ENCODE measurements at places on chromosomes 5 and 9.

GRCh38 chr9:122016309-122016708, 76.8 kb downstream of the TTLL11 start:
- no peak overlapping the region for H3K27ac ChIP-seq
- H3K4me3 ChIP-seq = no peak overlapping the region
- H3K27me3 ChIP-seq = peaks cover 5% of the 10 kb centered on the region
- DNase-seq = no peak

DNA sequence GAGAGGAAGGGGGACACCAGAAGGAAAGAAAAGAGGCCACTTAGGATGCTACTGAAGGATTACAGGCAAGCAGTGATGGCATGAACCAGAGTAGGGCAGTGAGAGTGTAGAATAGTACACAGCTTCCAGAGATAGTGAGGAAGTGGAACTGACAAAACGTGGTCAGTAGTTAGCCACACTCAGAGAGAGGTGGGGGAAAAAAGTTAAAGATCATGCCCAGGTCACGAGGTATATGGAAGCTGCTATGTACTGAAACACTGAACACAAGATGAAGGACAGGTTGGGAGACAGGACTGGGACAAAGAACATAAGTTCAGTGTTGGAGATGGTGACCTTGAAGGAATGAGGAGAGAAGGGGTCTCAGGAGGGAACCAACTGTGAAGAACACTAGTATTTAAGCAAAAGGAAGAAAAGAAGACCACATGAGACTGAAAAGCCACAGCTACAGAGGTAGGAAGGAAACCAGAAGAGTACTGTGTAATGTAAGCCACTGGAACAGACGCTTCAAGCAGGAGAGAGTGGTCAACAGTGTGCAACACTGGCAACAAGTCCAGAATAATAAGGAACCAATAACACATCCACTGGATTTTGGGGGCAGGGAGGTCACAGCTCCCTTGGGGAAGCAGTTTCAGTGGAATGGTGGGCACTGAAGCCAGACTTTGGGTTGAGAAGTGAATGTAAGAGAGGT, 45.5 kb downstream of the ELL2 start:
- no peaks in the 10 kb centered on the region for H3K4me1 ChIP-seq
- no peaks in the 10 kb centered on the region for H3K36me3 ChIP-seq
- no peak for DNase-seq
- H3K4me3 ChIP-seq = no peak overlapping the region
- no peak overlapping the region for H3K27ac ChIP-seq
- H3K27me3 ChIP-seq = no peaks in the 10 kb centered on the region

- H3K27me3 ChIP-seq = no peaks in the 10 kb centered on the region
- DNase-seq = no peak
- H3K27ac ChIP-seq = no peak overlapping the region
- H3K36me3 ChIP-seq = no peaks in the 10 kb centered on the region
- H3K4me1 ChIP-seq = no peaks in the 10 kb centered on the region
Observed at GRCh38 chr9:94289691-94290090, 30.6 kb downstream of the ZNF169 start.

- no peaks in the 10 kb centered on the region for H3K27me3 ChIP-seq
- no peaks in the 10 kb centered on the region for H3K36me3 ChIP-seq
- H3K4me3 ChIP-seq = no peak overlapping the region
- no peak overlapping the region for H3K27ac ChIP-seq
- H3K4me1 ChIP-seq = peaks cover 9% of the 10 kb centered on the region
- no peak for DNase-seq
Observed at GRCh38 chr9:36292641-36293040, 34.4 kb upstream of the GNE start.

DNA sequence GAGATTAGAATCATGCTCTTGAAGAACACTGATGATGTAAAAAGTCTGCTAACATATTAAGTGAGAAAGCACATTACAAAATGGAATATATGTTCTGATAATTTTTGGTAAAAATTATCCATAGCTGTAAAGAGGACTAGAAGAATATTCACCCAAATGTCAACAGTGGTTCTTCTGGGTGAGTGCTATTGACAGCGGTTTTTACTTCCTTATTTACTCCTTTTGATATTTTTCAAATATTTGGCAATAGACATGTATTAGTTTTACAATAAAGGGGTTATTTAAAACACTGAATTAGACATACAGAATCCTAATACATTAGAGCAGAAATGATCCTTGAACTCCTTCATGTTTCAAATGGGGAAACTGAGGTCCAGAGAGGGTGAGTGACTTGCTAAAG, 26.9 kb upstream of the MEGF9 start:
- no peaks in the 10 kb centered on the region for H3K4me1 ChIP-seq
- no peaks in the 10 kb centered on the region for H3K27me3 ChIP-seq
- H3K4me3 ChIP-seq = no peak overlapping the region
- DNase-seq = no peak

DNA sequence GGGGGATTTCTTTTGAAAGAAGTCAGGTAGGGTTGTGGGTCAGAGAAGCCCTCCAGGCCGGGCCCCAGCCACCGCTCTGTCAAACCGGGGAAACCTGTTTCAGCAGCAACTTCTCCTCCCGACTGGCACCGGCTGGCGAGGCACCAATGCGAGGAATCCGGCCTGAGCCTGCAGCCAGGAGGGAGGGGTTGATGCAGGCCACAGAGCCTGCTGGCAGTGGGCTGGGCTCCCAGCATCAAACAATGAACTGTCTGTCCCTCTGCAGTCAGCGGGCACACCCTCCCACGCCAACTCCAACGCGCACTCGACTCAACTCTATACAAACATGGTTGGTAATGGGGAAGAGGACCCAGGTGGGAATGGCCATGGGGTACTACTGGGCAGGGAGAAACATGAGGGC, 12.1 kb downstream of the PCDH1 start:
- DNase-seq = peak; percentile 78
- peak overlapping the region; percentile 34 for H3K4me3 ChIP-seq
- peaks cover 2% of the 10 kb centered on the region for H3K36me3 ChIP-seq
- peak overlapping the region; percentile 33 for H3K27ac ChIP-seq
- H3K27me3 ChIP-seq = no peaks in the 10 kb centered on the region

GRCh38 chr5:41778410-41778809, 91.8 kb downstream of the OXCT1 start:
- H3K27me3 ChIP-seq = no peaks in the 10 kb centered on the region
- H3K36me3 ChIP-seq = no peaks in the 10 kb centered on the region
- no peak overlapping the region for H3K4me3 ChIP-seq

GRCh38 chr5:68822796-68823195, 271.0 kb upstream of the SLC30A5 start:
- H3K27me3 ChIP-seq = no peaks in the 10 kb centered on the region
- no peak overlapping the region for H3K4me3 ChIP-seq
- H3K36me3 ChIP-seq = no peaks in the 10 kb centered on the region
- H3K4me1 ChIP-seq = no peaks in the 10 kb centered on the region
- no peak overlapping the region for H3K27ac ChIP-seq
- no peak for DNase-seq

DNA sequence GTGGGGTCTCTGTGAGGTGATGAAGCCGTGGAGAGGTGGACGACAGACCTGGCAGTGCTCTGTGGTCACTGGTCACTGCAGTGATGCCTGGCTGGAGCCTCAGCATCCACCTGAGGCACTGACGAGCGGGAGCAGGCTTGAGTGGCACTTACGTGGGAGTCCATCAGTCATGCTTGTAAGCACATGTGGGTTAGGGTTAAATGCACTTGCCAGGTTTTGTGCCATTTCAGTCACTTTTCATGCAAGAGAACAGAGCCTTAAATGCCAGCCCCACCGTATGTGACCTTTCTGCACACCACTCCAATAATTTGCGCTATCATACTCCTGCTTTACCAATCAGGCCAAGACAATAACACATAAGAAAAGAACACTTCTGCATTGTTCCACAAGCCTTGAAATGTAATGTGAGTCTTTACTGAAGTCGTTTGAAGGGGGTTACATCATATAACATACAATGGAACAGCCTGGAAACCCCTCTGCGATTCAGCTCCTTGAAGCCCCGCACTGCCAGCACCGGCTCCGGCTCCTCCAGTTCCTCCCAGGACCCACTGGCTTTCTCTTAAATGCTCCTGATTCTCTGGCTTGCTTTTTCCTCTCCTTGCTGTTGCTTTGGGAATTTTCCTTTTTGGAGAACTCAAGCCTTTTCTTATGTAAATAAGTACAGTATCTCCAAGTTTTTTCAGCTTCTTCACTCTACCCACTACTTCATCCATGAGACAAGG, 59.4 kb upstream of the CTXN3 start:
- no peak for DNase-seq
- H3K4me1 ChIP-seq = no peaks in the 10 kb centered on the region
- H3K27me3 ChIP-seq = no peaks in the 10 kb centered on the region
- no peak overlapping the region for H3K4me3 ChIP-seq

DNA sequence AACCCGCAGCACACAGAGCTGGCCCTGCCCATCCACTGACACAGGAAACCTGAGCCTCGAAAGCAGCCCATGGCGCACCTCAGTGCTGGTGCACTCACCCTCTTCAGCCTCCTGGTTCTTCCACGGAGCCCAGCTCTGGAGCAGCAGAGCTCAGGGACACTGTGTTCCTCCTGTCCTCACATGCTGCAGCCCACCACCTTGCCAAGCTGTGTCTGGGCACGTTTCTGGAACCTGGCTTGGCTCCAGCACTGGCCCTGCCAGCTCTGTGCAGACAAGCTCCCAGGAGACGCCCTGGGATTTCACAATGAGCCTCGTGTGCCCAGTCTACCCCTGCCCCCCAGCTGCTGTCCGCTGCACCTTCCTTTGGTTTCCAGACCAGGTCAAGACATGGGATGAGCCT, 119.5 kb downstream of the SYK start:
- no peaks in the 10 kb centered on the region for H3K36me3 ChIP-seq
- H3K27me3 ChIP-seq = no peaks in the 10 kb centered on the region
- H3K4me1 ChIP-seq = no peaks in the 10 kb centered on the region
- H3K27ac ChIP-seq = no peak overlapping the region

- no peak overlapping the region for H3K27ac ChIP-seq
- no peak overlapping the region for H3K4me3 ChIP-seq
- H3K36me3 ChIP-seq = no peaks in the 10 kb centered on the region
- no peaks in the 10 kb centered on the region for H3K4me1 ChIP-seq
- no peak for DNase-seq
Observed at GRCh38 chr9:77763566-77763965, 115.4 kb upstream of the GNA14 start.

DNA sequence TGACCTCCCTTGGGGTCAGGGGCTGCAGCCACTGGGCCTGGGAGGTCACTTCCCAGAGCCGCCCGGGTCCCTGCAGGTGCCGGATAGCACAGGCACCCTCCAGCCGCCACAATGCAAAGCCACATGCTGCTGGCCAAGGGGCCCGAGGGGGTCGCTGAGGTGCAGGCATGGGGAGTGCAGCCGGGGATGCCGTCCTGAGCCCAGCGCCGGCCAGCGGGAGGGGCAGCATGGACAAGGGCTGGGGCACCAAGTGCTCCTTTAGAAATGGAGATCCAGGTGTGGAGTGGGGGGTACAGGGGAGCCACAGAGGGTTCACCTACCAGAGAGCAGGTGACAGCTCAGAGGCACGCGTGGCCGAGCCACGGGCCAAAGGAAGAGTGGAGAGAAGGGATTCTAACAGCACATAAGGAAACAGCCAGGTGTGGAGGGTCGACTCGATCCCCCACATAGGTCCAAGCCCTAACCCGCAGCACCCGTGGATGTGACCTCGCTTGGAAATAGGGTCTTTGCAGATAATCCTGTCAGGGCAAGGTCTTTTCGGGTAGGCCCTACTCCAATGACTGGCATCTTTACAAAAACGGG, 24.7 kb downstream of the ZDHHC11B start:
- no peaks in the 10 kb centered on the region for H3K4me1 ChIP-seq
- H3K27me3 ChIP-seq = no peaks in the 10 kb centered on the region
- no peak overlapping the region for H3K4me3 ChIP-seq
- no peaks in the 10 kb centered on the region for H3K36me3 ChIP-seq
- no peak overlapping the region for H3K27ac ChIP-seq

GRCh38 chr9:120481248-120481647, 98.7 kb downstream of the CDK5RAP2 start:
- no peak overlapping the region for H3K27ac ChIP-seq
- H3K27me3 ChIP-seq = no peaks in the 10 kb centered on the region
- DNase-seq = no peak
- peaks cover 14% of the 10 kb centered on the region for H3K36me3 ChIP-seq
- no peaks in the 10 kb centered on the region for H3K4me1 ChIP-seq
- no peak overlapping the region for H3K4me3 ChIP-seq

- H3K36me3 ChIP-seq = no peaks in the 10 kb centered on the region
- no peaks in the 10 kb centered on the region for H3K4me1 ChIP-seq
- no peaks in the 10 kb centered on the region for H3K27me3 ChIP-seq
- no peak for DNase-seq
Observed at GRCh38 chr5:31033295-31033694, 160.2 kb upstream of the CDH6 start.

DNA sequence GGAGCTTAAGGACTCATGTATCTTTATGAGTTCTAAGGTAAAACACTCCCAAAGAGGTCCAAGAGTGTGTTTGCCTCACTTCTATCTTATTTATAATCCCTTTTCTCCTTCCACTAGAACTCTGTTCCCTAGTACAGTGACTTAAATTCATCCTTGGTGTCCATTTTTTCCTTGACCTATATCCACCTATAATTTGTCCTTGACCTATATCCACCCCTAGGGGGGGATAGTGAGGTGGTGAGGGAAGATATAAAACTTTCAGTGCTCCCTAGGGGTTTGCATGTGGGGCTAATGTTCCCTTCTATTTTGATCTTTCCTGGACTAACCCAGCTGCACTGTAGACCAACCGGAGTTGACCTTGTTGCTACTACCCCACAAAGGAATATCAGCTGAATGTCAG, 83.5 kb upstream of the GNAQ start:
- no peak for DNase-seq
- no peaks in the 10 kb centered on the region for H3K27me3 ChIP-seq
- H3K36me3 ChIP-seq = no peaks in the 10 kb centered on the region
- H3K4me1 ChIP-seq = no peaks in the 10 kb centered on the region

DNA sequence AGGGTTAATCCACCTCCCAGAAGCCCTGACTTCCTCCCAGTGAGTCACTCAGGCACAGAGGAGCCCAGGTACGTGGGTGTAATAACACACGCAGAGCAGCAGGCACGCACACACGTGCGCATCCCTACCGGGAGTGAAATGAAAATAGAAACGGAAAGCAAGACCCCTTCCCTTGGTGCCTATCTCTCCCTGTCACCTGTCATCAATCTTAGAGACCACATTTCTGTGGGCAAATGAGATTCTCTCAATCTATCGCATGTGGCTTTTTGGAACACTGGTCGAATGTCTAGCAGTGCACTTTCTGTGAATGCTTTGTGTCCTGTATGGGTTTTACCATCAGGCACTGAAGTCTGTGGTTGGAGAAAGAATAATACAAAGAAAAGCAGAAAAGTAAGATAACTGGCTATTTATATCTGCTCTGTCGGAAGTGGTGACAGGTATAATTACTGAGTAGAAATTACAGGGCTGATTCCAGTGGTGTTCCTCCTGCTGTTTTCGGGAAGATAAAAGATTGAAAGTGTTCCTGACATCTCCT, 137.7 kb upstream of the GRIA1 start:
- no peaks in the 10 kb centered on the region for H3K36me3 ChIP-seq
- no peak for DNase-seq
- H3K4me3 ChIP-seq = peak overlapping the region; percentile 31
- H3K4me1 ChIP-seq = peaks cover 14% of the 10 kb centered on the region

- H3K36me3 ChIP-seq = no peaks in the 10 kb centered on the region
- no peak overlapping the region for H3K4me3 ChIP-seq
- no peak for DNase-seq
- no peaks in the 10 kb centered on the region for H3K4me1 ChIP-seq
- H3K27ac ChIP-seq = no peak overlapping the region
- no peaks in the 10 kb centered on the region for H3K27me3 ChIP-seq
Observed at GRCh38 chr5:125005266-125005665, 258.8 kb upstream of the ZNF608 start.

Measured in HCT116 (cell line).